Stimulated activated CD4-positive, alpha-beta T cell treated with anti-CD3 and anti-CD28 coated beads, Interleukin-2, amount 100 ng/mL, for 48 hours (primary cell): ENCODE measurements at places on chromosomes 12 and 14.

DNA sequence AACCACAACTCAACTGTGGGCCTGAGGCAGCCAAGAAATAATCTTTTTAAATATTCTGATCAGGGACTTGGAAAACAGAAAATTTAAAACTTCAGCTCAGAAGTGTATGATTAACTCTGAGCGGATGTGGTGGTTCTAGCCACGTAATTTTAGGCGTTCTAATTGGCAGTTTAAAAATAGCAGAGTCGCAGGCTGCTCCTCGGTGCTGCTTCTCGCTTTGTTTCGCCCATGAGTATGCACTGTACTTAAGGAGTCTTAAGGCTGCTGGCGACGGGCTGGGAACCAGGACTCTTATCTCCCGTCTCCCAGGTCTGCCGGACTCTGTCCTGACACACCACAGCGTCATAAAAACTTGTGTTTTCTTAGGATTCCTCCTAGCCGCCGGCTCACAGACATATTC lies 113.4 kb upstream of the PELI2 start:
- no peak for DNase-seq

DNA sequence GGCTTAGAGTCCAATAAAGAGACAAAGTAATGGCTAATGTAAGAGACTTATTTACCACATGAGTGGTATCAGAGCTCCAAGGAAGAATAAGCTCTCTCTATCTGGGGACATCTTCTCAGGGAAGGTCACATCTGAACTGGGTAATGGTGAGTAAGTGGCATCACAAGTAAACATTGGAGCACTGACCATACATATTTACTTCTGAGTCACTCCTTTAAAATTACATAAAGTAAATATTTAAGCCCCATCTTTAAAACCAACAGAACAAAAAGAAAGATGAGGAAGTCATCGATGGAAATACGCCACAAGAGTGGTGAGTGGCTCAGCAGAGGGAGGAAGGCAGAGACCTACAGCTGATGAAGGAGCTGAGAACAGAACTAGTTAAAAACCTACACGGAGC lies 159.9 kb downstream of the DUSP6 start:
- DNase-seq = no peak

DNA sequence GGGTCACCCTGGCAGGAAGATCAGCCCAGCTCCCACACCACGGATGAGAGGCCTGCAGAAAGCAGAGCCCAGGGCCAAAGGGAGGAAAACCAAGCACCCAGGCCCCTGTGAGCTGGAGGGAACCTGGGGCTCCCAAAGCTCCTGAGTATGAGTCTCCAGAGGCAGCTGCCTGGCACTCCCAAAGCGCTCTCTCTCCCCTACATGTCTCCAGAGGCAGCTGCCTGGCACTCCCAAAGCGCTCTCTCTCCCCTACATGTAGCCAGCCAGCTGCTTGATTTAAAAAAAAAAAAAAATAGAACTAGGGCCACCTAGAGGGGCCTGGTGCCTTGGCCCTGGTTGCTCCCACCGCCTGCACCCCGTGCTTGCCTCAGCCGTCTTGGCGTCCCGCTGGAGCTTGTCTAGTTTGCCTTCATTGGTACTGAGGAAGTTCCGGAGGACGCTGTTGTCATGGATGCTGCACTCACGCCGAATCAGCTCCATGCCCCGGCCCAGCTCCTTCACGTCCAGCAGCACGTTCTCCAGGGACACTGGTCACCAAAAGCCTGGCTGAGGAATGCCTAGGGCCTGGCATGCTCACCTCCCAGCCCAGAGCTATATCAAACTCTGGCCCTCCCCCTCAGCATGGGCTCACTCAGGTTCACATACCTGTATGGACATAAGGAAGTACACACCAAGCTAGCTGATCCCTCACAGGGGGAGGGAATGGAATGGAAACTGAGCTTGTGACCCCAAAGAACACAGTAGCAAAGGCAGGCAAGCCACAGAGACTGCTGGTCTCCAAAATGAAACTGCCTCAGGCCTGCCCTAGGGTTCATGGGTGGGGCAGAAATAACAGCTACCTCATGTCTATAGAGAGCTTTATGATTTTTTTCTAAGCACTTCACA lies 24.7 kb downstream of the PRPF40B start:
- no peak for DNase-seq

DNA sequence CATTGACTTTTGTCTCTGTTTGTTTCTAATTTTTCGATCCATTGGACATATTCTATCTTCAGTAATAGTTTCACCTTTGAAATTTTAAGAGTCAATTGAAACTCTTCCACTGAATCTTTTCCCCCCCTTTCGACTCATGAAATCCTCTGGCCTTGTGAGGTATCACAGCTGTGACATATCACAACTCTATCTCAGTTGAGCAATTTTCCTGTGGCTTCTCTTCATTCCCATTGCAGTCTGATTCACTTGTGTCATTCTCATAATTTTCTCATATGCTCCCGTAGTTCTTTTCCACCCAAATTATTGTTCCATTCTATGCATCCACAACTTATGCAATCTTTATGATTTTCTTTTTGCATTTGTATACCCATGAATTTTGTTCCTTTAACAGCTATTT lies 261.6 kb downstream of the DACT1 start:
- DNase-seq = no peak

DNA sequence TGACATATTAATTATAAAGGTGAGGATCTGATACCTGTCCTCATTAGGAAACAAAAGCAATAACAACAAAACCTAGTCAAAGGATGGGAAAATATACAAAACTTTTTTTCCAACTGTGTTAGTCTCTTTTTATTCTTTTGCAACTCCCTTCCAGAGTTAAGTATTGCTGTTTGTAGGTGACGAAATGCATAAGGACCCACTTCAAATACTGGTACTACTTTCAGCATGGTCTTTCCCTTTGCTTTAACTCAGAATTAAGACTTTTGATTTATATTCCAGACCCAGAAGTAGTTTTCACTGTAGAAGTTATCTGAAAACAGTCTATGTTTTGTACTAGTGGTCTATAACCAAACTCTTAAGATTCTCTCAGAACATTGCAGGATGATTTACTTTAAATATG lies 34.1 kb upstream of the ABCC9 start:
- no peak for DNase-seq

DNA sequence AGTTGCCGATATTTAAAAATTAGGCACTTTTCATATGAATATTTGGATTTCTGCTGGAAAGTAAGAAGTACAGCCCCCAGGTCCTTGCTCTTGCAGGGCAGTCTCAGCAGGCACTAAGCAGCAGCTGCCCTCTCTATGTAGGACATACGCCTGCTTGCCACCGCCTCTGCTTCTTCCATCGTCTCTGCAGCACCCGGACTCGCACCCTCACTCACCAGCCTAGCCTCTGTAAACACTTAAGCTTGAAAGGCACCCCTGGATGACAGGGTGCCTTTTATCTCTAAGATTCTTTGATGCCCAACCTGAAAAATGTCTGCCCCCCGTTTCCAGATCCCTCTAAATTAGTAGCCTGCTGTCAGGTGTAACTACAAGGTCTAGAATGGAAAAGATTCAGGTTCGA lies 19.0 kb downstream of the OTUB2 start:
- no peak for DNase-seq

DNA sequence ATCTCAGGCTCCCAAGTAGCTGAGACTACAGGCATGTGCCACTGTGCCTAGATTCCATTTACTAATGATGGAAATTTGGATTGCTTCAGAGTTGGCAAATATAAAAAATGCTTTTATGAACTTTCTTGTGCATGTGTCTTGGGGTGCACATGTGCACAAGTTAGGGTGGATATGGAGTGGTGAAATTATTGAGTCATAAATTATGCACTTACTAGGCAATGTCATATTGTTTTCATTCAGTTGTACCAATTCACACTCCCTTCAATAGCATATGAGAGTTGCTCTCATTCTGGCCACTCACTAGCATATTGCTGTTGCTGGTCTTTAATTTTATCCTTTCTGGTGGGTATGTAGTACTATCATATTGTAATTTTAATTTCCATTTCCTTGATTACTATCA lies 45.7 kb upstream of the KRAS start:
- DNase-seq = no peak

GRCh38 chr12:32566663-32567295 lies 112.3 kb upstream of the DNM1L start:
- DNase-seq = no peak

GRCh38 chr12:80411787-80412186 lies 32.2 kb upstream of the PTPRQ start:
- no peak for DNase-seq

DNA sequence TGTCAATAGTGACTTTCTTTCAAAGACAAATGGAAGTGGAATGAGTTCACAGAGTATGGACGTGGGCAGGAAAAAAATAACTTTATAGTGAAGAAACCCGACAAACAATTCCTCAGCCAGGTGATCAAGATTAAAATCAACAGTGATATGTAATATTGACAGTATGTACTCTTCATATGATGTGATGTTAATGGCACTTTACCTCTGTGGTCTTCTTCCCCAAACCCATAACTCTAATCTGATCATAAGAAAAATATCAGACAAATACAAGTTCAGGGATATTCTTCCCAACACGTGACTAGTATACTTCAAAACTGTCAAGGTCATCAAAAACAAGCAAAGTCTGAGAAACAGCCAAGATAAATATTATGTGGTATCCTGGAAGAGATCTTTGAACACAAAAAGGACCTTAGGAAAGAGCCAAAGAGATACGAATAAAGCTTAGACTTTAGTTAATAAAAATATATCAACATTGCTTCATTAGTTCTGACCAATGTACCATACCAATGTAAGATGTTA lies 215.5 kb downstream of the PPFIA2 start:
- DNase-seq = no peak

GRCh38 chr14:67487937-67488893 lies at the start of gene TMEM229B:
TSS of gene TMEM229B (minus strand) at chr14:67488721. CDS start at chr14:67473923, 14,798 bp downstream.
- DNase-seq = peak; percentile 61

- DNase-seq = no peak
Measured at GRCh38 chr14:96582411-96582961, 80.3 kb downstream of the PAPOLA start.

- no peak for DNase-seq
Measured at GRCh38 chr12:131773582-131774221, 54.5 kb upstream of the MMP17 start.
